ENCODE measurements at places on chromosomes 4 and X.

GRCh38 chr4:26035921-26036320, 121.9 kb downstream of the SMIM20 start:
- DNase-seq, result no peak

- DNase-seq, result no peak
Observed at GRCh38 chrX:30488092-30488491, 89.5 kb downstream of the TASL start.

GRCh38 chrX:16771483-16772398, 14.5 kb upstream of the TXLNG start:
- DNase-seq, result no peak

DNA sequence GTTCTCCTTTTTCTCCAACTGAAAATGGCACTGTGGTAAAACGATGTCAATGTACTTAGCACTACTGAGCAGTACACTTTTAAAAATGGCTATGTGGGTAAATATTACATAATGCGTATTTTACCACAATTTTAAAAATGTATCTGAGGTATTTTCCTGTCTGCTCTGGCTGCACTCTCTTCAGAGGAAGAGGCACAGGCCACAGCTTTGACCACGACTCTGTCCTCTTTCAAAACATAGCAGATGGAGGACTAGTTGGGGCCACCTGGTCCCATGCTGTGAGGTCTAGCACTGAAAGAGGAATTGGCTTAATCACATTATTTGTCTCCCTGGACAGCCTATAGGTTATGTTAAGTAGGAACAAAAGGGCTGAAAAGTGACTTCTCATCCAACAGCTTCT, 5.2 kb downstream of the KCNE5 start:
- no peak for DNase-seq

GRCh38 chr4:138445098-138445497, 202.9 kb upstream of the SLC7A11 start:
- no peak for DNase-seq
